ENCODE measurements at places on chromosomes 13 and 19.
A peak's percentile ranks its signal among the peaks of the same experiment; 100 is the strongest.

- no peak for DNase-seq
Measured at GRCh38 chr19:35856546-35857149, at the start of gene KIRREL2. KIRREL2 (plus strand) TSS chr19:35856911; CDS start chr19:35857120, 209 bp downstream.

DNA sequence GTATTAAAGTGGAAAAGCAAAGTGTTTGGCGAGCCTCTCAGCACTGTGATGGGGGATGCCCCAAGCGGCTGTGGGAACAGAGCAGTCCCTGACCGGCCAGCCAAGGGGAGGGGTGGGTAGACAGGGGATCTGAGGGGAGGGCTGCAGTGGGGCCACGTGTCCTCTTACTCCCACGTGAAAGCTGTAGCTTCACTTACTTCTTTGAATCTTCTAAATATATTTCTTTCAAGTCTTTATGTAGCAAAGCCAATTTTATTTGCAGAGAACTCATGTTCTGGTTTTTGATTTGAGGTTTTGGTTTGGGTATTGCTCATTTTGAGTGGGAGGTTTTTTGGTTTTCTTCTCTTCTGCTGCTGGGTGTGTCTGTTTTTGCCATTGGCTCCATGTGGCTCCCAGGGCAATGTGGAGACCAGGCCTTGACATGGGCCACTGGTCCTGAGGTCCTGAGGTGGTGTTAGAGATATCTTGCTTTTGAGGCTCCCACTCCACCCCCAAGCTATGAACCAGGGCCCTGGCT is 17.7 kb upstream of the OVOL3 start:
- DNase-seq, result no peak

GRCh38 chr13:66014771-66015170 is 1215.4 kb downstream of the PCDH9 start:
- DNase-seq, result no peak

GRCh38 chr13:23456437-23457210 is 23.1 kb upstream of the SACS start:
- no peak for DNase-seq

DNA sequence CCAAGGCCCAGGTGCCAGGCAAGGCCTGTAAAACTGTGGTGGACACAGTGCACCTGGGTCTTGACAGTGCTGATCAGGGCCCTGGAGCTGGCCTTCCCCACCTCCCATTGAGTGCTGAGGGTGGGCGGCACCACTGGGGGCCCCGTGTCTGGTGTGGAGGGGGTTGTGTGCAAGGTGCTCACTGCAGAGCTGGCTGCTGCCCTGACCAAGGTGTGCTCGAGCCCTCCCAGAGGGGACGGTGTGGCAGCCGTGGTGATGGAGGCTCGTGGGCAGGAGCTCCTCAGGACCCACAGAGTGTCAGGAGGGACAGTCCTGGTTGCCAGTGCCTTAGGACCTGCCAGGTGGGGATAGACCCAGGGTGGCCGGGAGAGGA is 23.0 kb downstream of the ATP4B start:
- no peak for DNase-seq

DNA sequence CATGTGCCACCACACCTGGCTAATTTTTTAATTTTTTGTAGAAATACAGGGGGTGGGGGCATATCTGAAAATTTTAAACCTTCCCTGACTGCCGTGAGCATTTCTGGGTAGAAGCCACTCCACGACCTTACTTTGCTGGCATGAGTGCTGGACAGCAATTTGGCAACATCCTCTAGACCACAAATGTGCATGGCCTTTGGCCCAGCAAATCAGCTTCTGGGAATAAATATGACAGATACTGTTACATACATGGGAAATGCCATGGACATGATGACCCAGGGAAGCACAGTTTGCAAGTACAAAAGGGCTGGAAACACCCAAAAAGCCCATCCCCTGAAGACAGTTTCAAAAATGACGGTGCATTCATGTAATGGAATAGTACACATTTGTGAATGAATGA is 3.2 kb upstream of the PVR start:
- no peak for DNase-seq

DNA sequence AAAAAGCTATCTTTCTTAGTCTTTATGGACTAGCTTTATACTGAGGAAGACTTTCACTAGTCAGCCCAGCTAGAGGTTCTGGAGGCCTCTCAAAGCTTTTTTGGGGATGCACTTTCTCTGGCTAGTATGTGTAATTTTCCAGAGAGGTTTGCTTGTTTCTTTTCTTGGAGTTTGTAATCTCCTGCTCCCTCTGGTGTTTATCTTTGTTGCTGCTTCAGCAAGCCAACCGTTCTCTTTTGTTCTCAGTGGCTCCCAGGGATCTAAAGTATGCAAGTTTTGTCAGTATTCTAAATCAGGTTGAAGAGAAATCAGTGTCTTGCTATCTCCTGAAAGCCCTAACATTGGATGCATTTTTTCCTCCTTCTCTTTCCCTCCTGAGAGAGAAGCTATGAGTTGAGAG is 121.1 kb upstream of the MYO16 start:
- DNase-seq, result no peak

DNA sequence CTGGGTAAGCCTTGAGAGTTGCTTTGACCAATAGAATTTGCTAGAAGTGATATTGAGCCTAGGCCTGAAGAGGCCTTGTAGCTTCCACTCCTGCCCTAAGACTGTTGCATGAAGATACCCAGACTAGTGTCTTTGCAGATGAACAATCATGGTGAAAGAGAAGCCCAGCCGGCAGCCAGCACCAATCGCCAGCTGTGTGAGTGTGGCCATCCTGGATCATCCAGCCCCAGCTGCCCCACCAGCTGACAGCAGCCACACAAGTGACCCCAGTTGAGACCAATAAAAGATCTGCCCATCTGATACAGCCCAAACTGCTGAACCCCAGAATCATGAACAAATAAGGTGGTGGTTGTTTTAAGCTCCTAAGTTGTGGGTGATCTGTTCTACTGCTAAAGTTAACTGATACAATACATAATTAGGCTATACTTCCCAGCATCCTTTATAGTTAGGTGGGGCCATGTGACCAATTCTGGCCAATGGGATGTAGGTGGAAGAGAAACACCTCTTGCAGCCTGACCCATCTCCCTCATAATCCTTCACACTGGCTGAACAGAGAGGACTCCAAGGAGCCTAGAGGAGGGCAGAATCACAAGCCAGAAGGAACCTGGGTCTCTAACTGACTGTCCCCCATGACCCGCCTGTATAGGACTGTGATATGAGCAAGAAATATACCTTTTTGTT is 9.4 kb upstream of the ZNF428 start:
- no peak for DNase-seq

DNA sequence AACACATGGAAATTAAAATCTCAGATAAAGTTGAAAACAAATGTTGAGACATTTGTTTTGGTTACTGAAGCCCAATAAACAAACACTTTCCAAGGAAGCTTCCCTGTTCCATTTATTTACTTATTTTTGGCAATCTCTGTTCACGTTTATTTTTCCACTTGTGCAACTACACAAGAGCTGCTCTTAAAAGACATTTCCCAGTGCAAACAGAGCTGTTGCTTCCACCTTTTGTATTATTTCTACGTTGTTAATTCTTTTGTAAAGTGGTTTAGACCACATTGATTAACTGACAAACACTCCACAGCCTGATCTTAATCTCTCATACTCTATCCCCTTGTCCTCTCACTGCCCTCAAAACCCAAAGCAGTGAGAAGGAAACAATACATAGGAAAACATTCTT is 757.6 kb downstream of the LIG4 start:
- DNase-seq, result no peak

- no peak for DNase-seq
Measured at GRCh38 chr13:22933571-22934181, 247.1 kb upstream of the SGCG start.

- no peak for DNase-seq
Measured at GRCh38 chr13:30715837-30716236, 19.5 kb upstream of the ALOX5AP start.

DNA sequence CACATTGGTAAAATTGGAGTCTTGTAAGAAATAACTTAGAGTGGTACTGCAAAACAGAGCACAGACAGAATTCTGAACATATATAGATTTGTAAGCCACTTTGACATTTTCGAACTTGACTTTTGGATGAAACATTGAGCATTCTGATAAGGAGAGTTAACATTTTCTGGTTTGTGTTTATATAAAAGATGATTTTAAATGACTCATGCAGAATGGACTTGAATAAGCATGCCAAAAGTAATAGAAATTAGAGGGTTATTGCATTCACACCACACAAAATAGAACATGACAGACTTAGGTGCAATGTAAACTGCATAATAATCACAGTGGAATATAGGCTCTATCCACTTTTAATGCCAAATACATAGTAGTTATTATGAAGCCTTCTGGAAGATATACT is 507.0 kb downstream of the DACH1 start:
- DNase-seq, result no peak

DNA sequence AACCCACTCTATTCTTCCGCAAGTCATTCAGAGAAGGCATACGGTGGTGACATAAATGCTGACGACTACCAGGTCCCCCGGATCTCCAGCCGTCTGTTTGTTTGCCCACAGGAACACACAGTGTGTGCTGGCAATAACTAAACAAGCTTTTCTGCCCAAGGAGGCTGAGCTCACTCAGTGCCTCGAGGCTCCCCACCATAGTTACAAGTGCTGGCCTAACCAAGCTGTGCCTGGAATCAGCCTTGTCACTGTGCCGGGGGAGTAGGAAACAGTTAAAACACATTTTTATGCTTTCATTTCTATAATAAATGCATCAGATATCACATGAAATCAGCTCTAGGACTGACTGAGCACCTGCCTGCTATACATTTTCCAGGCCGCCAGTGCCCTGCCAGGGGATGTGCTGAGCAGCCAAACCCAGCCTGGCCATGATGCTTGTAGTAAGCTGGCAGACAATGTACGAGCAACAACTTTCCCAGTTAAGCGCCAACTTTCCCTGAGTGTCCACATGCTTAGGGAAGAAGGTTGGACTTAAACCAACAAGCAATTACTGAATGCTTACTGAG is 28.1 kb downstream of the BRD4 start:
- no peak for DNase-seq

DNA sequence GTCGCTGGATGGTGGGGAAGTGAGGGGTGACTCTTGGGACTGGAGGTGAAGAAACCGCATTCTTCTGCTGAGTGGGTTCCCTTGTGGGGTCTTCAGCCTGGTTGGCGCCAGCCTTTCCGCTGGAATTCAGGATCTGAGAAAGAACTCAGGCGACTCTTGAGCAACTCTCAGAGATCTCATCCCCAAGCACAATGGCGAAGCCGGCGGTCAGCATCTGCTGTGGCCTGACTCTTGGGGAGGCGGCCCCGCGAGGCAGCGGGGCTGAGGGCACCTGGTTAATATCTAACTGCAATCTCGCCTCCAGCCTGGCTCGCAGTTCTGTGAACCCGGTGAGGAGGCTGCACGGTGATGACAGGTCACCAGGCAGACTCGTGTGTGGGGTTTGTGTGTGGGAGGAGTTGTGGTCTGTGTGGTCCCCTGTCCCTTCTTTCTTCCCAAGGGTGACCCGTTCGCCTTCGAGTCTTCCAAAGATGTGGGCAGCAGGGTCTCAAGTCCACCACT is 883 bp downstream of the ZNF441 start:
- DNase-seq, result no peak

DNA sequence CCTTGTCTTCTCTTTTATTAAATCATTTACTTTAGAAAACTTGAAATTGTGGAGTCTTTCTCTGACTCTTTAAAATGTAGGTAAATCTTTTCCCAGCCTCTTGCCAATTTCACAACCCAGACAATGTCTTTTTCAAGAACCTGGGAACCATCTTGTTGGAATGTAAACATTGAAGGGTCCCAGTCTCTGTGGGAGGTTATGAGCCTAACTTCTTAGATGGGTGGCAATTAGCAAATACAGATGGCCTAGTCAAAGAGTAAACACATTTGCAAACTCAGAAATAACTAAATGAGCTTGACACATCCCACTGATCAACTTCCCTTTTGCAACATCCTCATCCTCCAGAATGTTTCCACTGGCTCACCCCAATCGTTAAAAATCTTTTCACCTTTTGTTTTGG is 721.0 kb downstream of the PCDH9 start:
- DNase-seq, result no peak

GRCh38 chr13:36536546-36536945 is 104.3 kb downstream of the CCNA1 start:
- DNase-seq, result no peak

DNA sequence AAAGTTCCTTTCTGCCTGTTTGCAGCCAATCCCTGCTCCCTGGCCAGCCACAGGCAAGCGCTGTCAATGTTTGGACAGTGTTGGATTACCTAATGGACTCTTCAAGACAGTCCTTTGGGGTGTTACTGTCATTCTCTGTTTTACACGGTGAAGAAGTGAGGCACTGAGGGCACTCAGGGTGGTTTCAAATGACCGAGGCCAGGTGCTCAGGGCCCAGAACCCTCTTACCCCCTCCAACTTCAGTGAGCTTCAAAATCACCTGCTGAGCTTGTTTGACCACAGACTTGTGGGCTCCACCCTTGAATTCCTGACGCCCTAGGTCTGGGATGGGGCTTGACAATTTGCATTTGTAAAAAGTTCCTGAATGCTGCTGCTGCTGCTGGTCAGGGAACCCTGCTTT is 97.9 kb downstream of the GGACT start:
- DNase-seq, result peak; percentile 74

DNA sequence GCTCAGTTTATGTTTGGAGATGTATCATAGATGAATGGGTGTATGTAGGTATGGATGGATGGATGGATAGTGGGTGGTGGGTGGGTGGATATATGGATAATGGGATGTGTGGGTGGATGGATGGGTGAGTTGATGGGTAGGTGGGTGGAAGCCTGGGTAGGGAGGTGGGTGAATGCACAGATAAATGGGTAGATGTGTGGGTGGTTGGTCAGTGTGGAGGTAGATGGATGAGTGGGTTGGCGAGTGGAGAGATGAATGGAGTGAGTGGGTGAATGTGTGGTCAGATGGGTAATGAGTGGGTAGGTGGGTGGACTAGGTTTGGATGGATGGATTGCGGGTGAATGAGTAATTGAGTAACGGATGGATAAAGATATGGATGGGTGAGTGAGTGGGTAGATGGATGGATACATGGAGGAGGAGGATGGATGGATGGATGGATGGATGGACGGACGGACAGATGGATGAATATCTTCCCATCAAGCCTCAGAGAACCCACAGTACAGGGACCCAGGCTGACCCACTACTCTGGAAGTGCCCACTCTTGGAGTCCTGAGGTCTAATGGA is 13.4 kb downstream of the MEIS3 start:
- DNase-seq, result no peak

DNA sequence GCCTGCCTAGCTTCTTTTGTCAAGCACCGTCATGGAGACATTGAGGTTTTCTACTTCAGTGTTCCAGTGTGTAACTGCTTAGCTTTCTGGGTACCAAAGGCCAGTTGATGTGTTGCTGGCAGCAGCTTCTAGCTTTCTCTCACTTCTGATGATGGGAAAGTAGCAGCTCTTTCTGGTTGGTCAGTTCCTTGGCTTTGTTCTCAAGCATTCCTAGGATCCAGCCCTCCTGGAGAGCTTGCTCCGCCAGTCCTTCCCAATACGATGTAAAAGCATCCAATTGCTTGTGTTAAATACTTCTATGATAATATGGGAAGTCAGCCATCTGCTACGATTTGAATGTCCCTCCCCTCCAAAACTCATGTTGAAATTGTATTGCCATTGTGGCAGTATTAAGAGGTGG is 182.8 kb downstream of the UGGT2 start:
- DNase-seq, result no peak

GRCh38 chr19:45854167-45854778 is 8.7 kb downstream of the SYMPK start:
- no peak for DNase-seq

GRCh38 chr13:99335603-99336002 is 28.4 kb upstream of the GPR183 start:
- no peak for DNase-seq

- no peak for DNase-seq
Measured at GRCh38 chr13:54387625-54388024, 1359.0 kb downstream of the OLFM4 start.

Measured in NCI-H2107 (cell line).